Effector memory CD4-positive, alpha-beta T cell (primary cell): ENCODE measurements at places on chromosomes 7 and 10.
A peak's percentile ranks its signal among the peaks of the same experiment; 100 is the strongest.

DNA sequence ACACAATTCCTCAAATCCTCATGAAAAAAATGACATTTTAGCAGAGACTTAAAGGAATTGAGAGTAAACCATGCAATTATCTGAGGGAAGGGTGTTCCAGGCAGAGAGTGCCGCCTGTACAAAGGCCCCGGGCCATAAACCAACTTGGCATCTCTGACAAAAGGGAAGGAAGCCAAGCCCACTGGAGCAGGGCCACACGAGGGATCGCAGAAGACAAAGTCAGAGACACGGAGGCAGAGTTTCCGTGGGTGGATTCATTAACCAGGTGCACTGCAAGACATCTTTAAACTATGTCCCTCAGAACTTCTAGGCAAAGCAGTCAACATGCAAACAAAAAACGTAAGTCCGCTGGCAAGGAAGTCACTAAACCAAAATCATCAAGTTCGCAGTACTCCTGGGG is 92.0 kb downstream of the SFMBT2 start:
- no peaks in the 10 kb centered on the region for H3K27me3 ChIP-seq
- H3K36me3 ChIP-seq = no peaks in the 10 kb centered on the region
- no peak overlapping the region for H3K27ac ChIP-seq
- DNase-seq = no peak

DNA sequence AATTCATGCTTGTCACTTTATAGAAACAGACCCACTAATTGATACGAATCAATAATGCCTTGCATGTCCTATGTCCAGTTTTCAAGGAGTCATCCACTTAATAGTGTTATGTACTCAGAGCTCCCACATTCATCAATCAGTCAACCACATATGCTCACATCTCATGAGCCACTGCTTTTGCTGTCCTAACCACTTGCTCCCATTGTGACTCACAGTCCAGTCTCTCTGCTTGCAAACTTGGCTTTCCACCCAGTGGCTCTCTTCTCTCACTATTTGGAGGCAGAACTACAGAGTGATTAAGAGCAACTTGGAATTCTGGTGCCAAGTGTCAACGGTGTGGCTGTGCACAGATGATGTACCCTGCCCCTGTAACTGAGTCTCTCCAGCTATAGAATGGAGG is 166.0 kb downstream of the SNX13 start:
- no peak for DNase-seq
- no peaks in the 10 kb centered on the region for H3K4me1 ChIP-seq
- no peak overlapping the region for H3K27ac ChIP-seq
- no peaks in the 10 kb centered on the region for H3K36me3 ChIP-seq
- no peaks in the 10 kb centered on the region for H3K27me3 ChIP-seq

DNA sequence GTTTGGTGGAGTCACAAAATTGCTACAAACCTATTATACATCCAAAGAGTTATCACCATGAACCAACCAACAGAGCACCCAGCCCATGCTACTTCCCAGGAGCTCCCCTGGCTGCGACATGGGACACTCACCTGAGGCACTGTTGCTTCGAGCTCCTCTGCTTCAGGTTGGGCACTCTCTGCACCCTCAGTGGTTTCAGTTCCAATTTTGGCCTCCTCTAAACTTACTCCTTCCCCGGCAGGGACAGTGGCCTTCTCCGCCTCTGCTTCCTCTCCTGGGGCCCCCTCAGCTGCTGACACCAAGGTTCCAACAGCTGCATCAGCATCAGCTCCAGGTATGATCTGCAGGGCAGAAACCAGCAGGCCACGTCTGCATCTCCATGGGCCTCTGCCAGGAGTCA is 120.4 kb upstream of the TARP start:
- no peaks in the 10 kb centered on the region for H3K36me3 ChIP-seq
- H3K27me3 ChIP-seq = no peaks in the 10 kb centered on the region
- peaks cover 3% of the 10 kb centered on the region for H3K4me1 ChIP-seq
- no peak overlapping the region for H3K27ac ChIP-seq
- no peak overlapping the region for H3K4me3 ChIP-seq

- H3K27me3 ChIP-seq = peaks cover 4% of the 10 kb centered on the region
- H3K4me3 ChIP-seq = no peak overlapping the region
- H3K36me3 ChIP-seq = no peaks in the 10 kb centered on the region
- H3K4me1 ChIP-seq = no peaks in the 10 kb centered on the region
- no peak for DNase-seq
- no peak overlapping the region for H3K27ac ChIP-seq
These were observed 120.2 kb upstream of the RAB18 start for GRCh38 chr10:27383595-27384542.

- H3K27me3 ChIP-seq = no peaks in the 10 kb centered on the region
- peak; percentile 75 for DNase-seq
- H3K36me3 ChIP-seq = no peaks in the 10 kb centered on the region
- peak overlapping the region; percentile 9 for H3K4me3 ChIP-seq
- H3K4me1 ChIP-seq = peaks cover 60% of the 10 kb centered on the region
These were observed 9.6 kb downstream of the IL2RA start for GRCh38 chr10:6052247-6053221.

DNA sequence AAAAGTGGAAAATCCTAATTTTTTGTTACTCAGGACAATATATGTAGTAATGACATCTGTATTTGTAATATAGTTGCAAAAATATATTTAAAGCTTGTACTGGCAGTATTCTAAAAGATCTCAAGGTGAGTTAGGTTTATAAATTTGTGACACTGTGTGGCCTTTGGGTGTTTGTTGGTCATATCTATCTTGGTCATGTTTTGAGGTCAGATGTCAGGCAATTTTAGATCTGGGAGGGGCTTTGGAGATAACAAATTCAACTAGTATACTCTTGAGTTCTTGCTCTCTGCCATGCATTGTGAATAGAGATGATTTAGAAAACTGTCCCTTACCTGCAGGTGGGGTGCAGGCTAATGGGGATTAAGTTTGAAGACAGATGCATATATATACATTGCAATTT is 3.1 kb downstream of the TBC1D12 start:
- peaks cover 12% of the 10 kb centered on the region for H3K4me1 ChIP-seq
- peaks cover 20% of the 10 kb centered on the region for H3K27me3 ChIP-seq
- H3K27ac ChIP-seq = no peak overlapping the region
- no peak for DNase-seq
- H3K36me3 ChIP-seq = no peaks in the 10 kb centered on the region

- H3K27ac ChIP-seq = no peak overlapping the region
- H3K4me3 ChIP-seq = no peak overlapping the region
These were observed 173.4 kb downstream of the LRRN3 start for GRCh38 chr7:111264111-111264868.

DNA sequence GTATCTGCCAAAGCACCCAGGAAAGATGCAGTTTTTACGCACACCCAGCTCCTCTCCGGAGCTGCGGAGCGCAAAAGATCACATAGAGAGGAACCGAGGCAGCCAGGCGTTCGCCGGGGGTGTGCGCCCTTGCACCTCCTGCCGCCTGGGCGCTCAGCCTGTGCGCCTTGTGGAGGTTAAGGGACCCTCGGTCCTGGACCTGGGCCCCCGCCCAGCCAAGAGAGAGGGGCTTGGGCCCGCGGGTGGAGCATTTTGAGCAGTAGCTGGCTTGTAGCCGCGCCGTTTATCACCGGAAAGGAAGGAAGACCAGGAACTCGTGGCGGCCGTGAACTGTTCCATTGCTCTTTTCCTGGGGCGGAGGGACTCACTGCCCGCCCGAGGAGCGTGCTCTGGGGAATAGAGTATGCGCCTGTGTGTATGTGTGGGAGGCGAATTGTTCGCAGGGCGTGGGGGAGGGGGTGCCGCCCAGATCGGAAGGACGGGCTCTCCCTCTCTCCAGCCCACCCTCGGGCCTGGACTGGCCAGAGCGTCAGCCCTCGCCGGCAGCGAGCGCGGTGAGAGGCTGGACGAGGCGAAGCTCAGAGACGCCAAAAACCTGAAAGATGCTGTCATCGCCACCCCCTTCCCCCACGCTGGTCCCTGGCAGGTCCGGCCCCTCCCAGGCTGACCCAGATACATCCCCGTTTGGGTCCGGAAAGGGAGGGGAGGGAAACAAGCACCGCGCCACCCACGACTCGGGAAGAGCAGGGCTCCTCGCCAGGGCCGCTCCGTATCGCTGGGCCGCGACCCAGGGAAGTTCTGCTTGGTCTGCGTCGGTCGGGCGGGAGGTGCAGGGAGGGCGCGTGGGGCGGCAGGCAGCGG is 1.2 kb upstream of the WNT2 start:
- H3K27ac ChIP-seq = no peak overlapping the region
- H3K36me3 ChIP-seq = no peaks in the 10 kb centered on the region
- peaks cover 4% of the 10 kb centered on the region for H3K27me3 ChIP-seq
- no peak for DNase-seq
- H3K4me1 ChIP-seq = no peaks in the 10 kb centered on the region

GRCh38 chr7:33547880-33548279 is 357.5 kb upstream of the BMPER start:
- no peak overlapping the region for H3K4me3 ChIP-seq
- no peaks in the 10 kb centered on the region for H3K4me1 ChIP-seq
- H3K36me3 ChIP-seq = no peaks in the 10 kb centered on the region
- H3K27ac ChIP-seq = no peak overlapping the region
- no peak for DNase-seq

GRCh38 chr10:119355930-119356329 is 148.6 kb downstream of the GRK5 start:
- no peak for DNase-seq
- H3K4me1 ChIP-seq = no peaks in the 10 kb centered on the region
- no peak overlapping the region for H3K27ac ChIP-seq
- H3K36me3 ChIP-seq = no peaks in the 10 kb centered on the region
- no peak overlapping the region for H3K4me3 ChIP-seq

GRCh38 chr7:64045301-64046040 is at the start of gene ZNF727:
ZNF727 (plus strand) TSS chr7:64045434; CDS start chr7:64045622, 188 bp downstream.
- H3K36me3 ChIP-seq = no peaks in the 10 kb centered on the region
- no peaks in the 10 kb centered on the region for H3K27me3 ChIP-seq
- no peak for DNase-seq
- H3K4me3 ChIP-seq = no peak within 1 kb of the TSS

DNA sequence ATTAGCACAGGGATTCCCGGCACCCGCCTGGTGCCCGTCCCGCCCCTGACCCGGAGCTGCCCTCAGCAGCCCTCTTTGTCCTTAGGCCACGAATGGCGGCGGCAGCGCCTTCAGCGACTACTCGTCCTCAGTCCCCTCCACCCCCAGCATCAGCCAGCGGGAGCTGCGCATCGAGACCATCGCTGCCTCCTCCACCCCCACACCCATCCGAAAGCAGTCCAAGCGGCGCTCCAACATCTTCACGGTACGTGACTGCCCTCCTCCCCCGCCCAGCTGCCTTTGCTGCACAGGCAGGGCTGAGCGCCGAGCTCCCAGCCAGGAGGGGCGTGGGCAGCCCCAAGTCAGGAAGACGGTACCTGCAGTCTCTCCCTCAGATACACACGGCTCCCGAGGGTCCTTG is 33.6 kb downstream of the AGAP3 start:
- peaks cover 27% of the 10 kb centered on the region for H3K36me3 ChIP-seq
- H3K27me3 ChIP-seq = no peaks in the 10 kb centered on the region
- peaks cover 27% of the 10 kb centered on the region for H3K4me1 ChIP-seq
- H3K4me3 ChIP-seq = no peak overlapping the region
- DNase-seq = no peak

- H3K36me3 ChIP-seq = peaks cover 9% of the 10 kb centered on the region
- no peaks in the 10 kb centered on the region for H3K27me3 ChIP-seq
- no peak overlapping the region for H3K4me3 ChIP-seq
- H3K4me1 ChIP-seq = no peaks in the 10 kb centered on the region
These were observed 12.6 kb downstream of the DHX32 start for GRCh38 chr10:125868372-125868975.

DNA sequence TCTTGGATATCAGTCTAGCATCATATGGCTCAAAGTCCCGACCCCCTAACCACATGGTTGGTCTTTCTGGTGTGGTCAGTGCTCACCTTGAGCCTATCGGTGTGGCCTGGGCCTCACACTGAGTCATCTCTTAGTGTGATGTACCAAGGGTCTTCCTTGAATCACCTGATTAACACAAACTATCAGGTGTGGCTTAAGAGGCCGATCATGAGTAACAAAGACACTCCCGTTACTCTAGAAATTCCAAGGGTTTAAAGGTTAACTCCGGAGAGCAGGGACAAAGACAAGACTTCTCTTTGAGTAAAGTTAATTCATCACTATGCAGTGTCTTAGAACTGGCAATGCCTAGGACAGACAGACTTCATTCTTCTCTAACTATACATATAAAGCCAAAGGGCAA is 52.3 kb upstream of the ARMC3 start:
- H3K27ac ChIP-seq = no peak overlapping the region
- H3K36me3 ChIP-seq = no peaks in the 10 kb centered on the region
- H3K4me1 ChIP-seq = no peaks in the 10 kb centered on the region
- H3K27me3 ChIP-seq = no peaks in the 10 kb centered on the region
- no peak for DNase-seq

- H3K4me3 ChIP-seq = peak within 1 kb of the TSS; percentile 66
- H3K36me3 ChIP-seq = no peaks in the 10 kb centered on the region
- H3K27ac ChIP-seq = peak within 1 kb of the TSS; percentile 65
- H3K27me3 ChIP-seq = no peaks in the 10 kb centered on the region
- DNase-seq = peak; percentile 44
These were observed at the start of gene PWWP2B for GRCh38 chr10:132397036-132397541. PWWP2B (plus strand) TSS chr10:132397200; CDS start chr10:132397227, 27 bp downstream.

GRCh38 chr10:88915781-88916180 is 35.7 kb downstream of the STAMBPL1 start:
- no peaks in the 10 kb centered on the region for H3K4me1 ChIP-seq
- DNase-seq = no peak
- no peaks in the 10 kb centered on the region for H3K27me3 ChIP-seq
- H3K27ac ChIP-seq = no peak overlapping the region
- H3K36me3 ChIP-seq = peaks cover 26% of the 10 kb centered on the region

DNA sequence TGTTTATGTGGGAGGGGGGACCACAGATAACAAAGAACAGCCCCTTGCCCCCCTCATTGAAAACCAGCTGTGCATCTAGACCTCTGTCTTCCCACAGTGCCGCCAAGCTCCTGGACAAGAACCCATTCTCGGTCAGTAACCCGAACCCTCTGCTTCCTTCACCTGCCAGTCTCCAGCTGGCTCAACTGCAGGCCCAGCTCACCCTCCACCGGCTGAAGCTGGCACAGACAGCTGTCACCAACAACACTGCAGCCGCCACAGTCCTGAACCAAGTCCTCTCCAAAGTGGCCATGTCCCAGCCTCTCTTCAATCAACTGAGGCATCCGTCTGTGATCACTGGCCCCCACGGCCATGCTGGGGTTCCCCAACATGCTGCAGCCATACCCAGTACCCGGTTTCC is 91.0 kb upstream of the PDCD4 start:
- no peaks in the 10 kb centered on the region for H3K36me3 ChIP-seq
- no peaks in the 10 kb centered on the region for H3K27me3 ChIP-seq
- DNase-seq = no peak
- no peak overlapping the region for H3K27ac ChIP-seq
